Chondrocyte (in vitro differentiated cells): ENCODE measurements at places on chromosomes 4 and X. TPM values are rescaled to one million over a fixed set of nuclear protein-coding genes. Genes with fewer than 3 reads are reported as not detected.

DNA sequence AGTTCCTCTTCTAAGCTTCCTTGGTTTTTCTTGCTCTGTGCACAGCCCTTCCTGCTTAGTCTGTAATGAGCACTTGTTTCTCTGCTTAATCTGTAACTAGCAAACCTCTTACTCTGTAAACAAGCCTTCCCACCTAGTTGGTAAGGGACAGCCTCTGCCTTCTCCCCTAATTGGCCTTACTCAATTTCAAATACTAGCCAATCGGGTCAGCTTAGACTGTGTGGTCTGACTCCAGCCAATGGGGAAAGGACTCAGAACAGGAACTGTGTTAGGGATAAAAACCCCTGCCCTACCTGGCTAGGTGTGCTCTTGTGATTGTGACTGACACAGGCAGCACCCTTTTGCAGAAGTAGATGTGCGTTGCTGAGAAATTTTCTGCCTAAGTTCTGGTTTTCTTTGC is 136.5 kb upstream of the AADAT start:
- no peak overlapping the region for H3K4me3 ChIP-seq
- no peaks in the 10 kb centered on the region for H3K36me3 ChIP-seq
- no peak overlapping the region for H3K27ac ChIP-seq

- no peaks in the 10 kb centered on the region for H3K36me3 ChIP-seq
- no peak for DNase-seq
- peaks cover 52% of the 10 kb centered on the region for H3K4me1 ChIP-seq
- peak overlapping the region; percentile 28 for H3K4me3 ChIP-seq
Measured at GRCh38 chr4:185792384-185793115, 19.4 kb downstream of the SORBS2 start.

- H3K27me3 ChIP-seq: no peaks in the 10 kb centered on the region
- DNase-seq: no peak
- peak overlapping the region; percentile 99 for H3K27ac ChIP-seq
Measured at GRCh38 chrX:115560211-115560977, 580 bp upstream of the PLS3 start.

DNA sequence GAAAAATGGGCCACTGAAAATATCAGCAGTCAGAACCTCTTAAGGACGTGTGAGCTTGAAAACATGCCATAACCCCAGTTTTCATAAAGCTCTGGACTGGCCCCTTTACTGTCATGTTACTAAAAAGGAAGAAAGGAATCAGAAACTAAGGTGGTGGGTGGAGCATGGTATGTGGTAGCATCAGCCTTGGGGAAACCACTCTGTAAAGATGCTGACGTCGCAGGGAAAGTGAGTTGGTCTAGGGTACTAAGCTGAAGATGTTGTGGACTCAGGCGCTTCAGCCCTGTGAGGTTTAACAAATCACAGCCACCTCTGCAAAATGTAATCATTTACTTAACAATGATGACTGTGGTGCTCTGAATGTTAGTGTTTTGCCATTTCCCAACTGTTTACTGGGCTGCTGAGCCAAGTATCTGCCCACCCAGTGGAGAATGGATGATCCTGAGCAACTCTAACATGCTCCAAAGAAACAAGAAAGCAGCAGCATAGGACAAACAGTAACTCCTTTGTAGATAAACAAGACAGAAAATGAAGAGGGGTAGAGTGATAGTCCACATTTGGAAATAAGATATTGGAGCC is 33.4 kb downstream of the C4orf54 start:
- no peak overlapping the region for H3K4me3 ChIP-seq
- no peaks in the 10 kb centered on the region for H3K4me1 ChIP-seq
- no peaks in the 10 kb centered on the region for H3K36me3 ChIP-seq
- peaks cover 10% of the 10 kb centered on the region for H3K27me3 ChIP-seq

- no peaks in the 10 kb centered on the region for H3K4me1 ChIP-seq
- no peak overlapping the region for H3K27ac ChIP-seq
- no peak for DNase-seq
- H3K36me3 ChIP-seq: no peaks in the 10 kb centered on the region
- H3K27me3 ChIP-seq: no peaks in the 10 kb centered on the region
- H3K4me3 ChIP-seq: no peak overlapping the region
Measured at GRCh38 chr4:177282284-177282835, 27.3 kb upstream of the NEIL3 start.

GRCh38 chr4:184972991-184973390 is 45.3 kb upstream of the HELT start:
- H3K4me1 ChIP-seq: no peaks in the 10 kb centered on the region
- no peaks in the 10 kb centered on the region for H3K36me3 ChIP-seq
- H3K27me3 ChIP-seq: peaks cover 22% of the 10 kb centered on the region
- H3K4me3 ChIP-seq: no peak overlapping the region

DNA sequence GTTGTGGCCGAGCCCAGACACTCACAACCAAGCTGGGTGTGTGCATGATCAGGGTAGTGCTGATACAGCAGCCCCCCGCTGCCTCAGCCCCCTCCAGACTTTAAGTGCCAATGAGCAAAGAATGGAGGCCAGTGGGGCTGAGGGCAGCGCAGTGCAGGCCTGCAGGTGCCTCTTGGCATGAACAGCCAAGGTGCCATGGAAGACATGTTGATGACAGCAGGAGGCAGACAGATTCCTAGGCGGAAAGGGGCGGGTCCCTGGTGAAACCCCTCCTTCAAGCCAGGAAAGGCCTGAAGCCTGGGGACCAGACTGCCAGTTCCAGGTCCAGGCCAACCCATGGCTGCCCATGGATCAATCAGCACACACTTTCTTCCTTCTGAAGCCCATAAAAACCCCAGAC is 253.3 kb upstream of the ETNPPL start:
- H3K4me3 ChIP-seq: no peak overlapping the region
- H3K36me3 ChIP-seq: peaks cover 2% of the 10 kb centered on the region
- DNase-seq: no peak

DNA sequence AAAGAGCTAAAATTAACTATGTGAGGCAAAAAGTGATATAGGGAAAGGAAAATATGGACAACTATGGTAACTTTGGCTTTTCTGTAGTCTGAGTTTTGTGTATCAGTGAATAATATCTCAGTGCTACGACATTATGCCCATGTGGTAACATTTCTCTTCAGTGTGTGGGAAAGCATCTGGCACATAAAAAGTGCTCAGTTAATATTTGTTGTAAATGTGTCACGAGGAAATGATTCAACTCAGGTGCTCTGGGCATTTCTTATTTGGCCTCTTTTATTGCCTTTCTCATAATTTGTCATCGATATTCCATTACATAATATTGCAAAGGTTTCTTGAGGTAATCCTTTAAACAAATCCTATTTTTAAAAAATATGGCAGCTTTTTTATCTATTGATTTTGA is 17.6 kb downstream of the OFD1 start:
- DNase-seq: no peak
- H3K4me1 ChIP-seq: no peaks in the 10 kb centered on the region
- no peaks in the 10 kb centered on the region for H3K27me3 ChIP-seq
- no peak overlapping the region for H3K4me3 ChIP-seq
- H3K36me3 ChIP-seq: peaks cover 8% of the 10 kb centered on the region

The SERTM2 gene
- total RNA-seq: not detected in 3 replicates

DNA sequence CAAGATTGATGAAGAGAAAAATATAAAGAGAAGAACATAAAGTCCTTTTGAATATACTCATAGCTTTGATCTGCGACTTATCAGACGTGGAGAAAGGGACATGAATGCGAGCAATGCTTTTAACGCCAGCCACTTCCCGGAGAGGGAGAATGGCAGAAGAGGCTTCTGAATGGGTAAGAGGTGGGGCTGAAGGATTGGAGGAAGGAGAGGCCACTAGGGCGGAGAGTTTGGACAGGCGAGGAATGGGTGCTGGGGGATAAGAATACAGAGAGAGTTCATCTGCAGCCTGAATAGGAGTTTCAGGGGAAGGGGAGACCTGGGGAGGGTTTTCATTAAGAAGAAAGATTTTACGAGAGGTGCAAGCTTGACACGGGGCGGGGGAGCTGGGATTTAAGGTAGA is 2534.9 kb downstream of the PCDH7 start:
- no peak overlapping the region for H3K27ac ChIP-seq
- no peak for DNase-seq
- peaks cover 6% of the 10 kb centered on the region for H3K27me3 ChIP-seq
- H3K36me3 ChIP-seq: no peaks in the 10 kb centered on the region
- H3K4me3 ChIP-seq: no peak overlapping the region

DNA sequence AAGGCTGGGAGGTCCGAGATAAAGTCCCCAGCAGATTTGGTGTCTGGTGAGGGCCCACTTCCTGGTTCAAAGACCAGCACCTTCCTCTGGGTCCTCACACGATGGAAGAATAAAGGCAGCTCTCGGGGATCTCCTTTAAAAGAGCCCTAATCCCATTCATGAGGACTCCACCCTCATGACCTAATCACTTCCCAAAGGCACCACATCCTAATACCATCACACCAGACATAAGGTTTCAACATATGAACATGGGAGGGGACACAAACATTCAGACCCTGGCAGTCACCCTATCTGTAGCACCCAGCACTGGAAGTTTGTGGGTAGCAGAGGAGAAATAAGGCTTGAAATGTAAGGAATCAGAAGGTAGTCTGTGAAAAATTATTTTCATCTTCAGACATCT is 112.9 kb upstream of the NOCT start:
- no peaks in the 10 kb centered on the region for H3K36me3 ChIP-seq
- H3K4me1 ChIP-seq: peaks cover 10% of the 10 kb centered on the region
- no peaks in the 10 kb centered on the region for H3K27me3 ChIP-seq
- no peak for DNase-seq

DNA sequence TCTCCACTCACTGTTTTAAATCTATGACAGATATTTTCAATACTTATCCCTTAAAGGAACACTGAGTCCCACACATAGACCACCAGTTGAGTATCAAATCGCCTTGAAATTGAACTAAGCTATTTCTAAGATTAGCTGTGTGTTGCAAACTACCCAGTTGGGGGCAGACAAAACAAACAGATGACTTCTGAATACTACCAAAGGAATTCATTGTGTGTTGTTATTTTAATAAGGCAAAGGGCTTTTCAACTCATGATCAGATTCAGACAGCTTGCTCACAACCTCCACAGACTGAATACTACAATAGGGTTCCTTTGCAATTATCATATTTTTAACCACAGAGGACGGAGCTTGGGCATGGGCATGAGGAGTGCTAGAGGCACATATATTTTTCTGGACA is 283.0 kb upstream of the GPC4 start:
- no peaks in the 10 kb centered on the region for H3K27me3 ChIP-seq
- no peak overlapping the region for H3K4me3 ChIP-seq
- no peaks in the 10 kb centered on the region for H3K36me3 ChIP-seq
- peak overlapping the region; percentile 18 for H3K27ac ChIP-seq

DNA sequence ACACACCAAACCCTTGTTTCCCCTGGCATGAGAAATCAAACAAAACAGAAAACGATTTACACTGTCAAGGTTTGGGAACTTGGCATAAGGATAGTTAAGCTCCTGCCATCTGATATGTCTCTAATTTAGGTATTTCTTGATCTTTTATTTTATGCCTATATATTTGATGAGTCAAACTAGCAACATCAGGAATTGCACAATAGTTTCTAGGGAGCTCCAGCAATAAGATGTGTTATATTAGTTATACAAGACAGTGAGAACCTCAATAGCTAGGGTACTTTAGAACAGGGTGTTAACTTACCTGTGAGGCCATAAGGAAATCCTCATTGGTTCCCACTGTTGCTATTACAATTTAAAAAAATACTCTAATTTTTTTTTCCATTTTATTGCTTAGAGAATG is 474.2 kb downstream of the GBA3 start:
- H3K4me3 ChIP-seq: no peak overlapping the region
- DNase-seq: no peak
- H3K27ac ChIP-seq: no peak overlapping the region
- H3K36me3 ChIP-seq: no peaks in the 10 kb centered on the region
- H3K27me3 ChIP-seq: peaks cover 8% of the 10 kb centered on the region

DNA sequence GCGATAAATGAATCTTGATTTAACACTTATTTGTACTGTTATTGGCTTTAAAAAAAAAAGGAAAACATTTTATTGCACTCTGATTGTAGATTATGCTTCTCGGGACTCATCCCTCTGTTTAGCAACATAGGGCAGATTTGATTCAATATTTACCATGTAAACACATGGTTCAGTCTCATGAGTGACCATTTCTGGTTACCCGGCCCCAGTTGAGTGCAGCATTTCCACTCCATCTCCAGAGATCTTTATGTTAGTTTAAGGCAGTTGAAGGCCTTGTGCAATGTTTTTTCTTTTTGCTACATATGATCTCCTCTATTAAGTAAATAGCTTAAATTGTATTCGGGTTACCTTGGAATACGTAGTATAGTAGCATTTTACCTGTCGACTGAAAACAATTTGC is 143.3 kb upstream of the RPS6KA3 start:
- no peaks in the 10 kb centered on the region for H3K36me3 ChIP-seq
- no peak overlapping the region for H3K4me3 ChIP-seq
- H3K27me3 ChIP-seq: no peaks in the 10 kb centered on the region
- H3K27ac ChIP-seq: no peak overlapping the region
- DNase-seq: no peak

- peak overlapping the region; percentile 63 for H3K27ac ChIP-seq
- H3K4me1 ChIP-seq: peaks cover 8% of the 10 kb centered on the region
- no peaks in the 10 kb centered on the region for H3K36me3 ChIP-seq
- peaks cover 22% of the 10 kb centered on the region for H3K27me3 ChIP-seq
Measured at GRCh38 chr4:140427919-140428471, 547 bp upstream of the CLGN start.

DNA sequence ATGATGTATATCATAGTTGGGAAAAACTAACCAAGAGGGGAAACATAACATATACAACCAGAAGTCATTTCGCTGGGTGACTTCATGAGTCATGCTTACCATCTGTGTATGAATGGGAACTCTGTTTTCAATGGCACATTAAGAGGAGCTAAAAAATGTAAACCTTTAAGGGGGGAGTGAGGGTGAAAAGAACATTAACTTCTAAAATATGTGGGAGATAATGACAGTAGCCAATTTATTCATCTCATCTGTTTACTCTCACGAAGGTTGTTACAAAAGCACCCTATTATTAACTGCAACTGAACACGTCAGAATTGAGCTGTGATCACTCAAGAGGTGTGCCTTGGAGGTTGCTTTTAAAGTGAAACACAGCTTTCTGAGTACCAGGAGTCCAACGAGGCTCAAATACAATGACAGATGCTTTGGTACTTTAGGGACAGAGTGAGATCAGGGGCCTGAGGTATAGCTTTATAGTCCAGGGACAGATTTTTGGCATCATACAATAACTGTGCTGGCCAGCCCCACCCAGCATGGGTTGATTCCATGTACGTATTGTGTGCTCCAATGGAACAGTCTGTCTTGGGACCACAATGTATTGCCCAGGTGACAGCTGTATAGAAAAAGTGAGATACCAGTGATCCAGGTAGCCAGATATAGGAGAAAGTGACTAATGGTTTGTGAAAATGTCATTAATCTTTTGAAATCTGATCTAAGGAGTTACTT is 107.3 kb downstream of the AMMECR1 start:
- H3K27ac ChIP-seq: peak overlapping the region; percentile 75
- H3K36me3 ChIP-seq: no peaks in the 10 kb centered on the region
- H3K4me3 ChIP-seq: no peak overlapping the region
- peaks cover 21% of the 10 kb centered on the region for H3K4me1 ChIP-seq
